ENCODE measurements at places on chromosomes 11 and 22. TPM values are rescaled to one million over a fixed set of nuclear protein-coding genes. Genes with fewer than 3 reads are reported as not detected.

GRCh38 chr22:21928048-21928447 lies 24.6 kb downstream of the PPM1F start:
- DNase-seq: no peak
- H3K27me3 ChIP-seq: no peaks in the 10 kb centered on the region
- peaks cover 27% of the 10 kb centered on the region for H3K4me1 ChIP-seq
- no peak overlapping the region for H3K27ac ChIP-seq
- no peak overlapping the region for H3K4me3 ChIP-seq

WNT11 gene
- 1.2 TPM for total RNA-seq

DNA sequence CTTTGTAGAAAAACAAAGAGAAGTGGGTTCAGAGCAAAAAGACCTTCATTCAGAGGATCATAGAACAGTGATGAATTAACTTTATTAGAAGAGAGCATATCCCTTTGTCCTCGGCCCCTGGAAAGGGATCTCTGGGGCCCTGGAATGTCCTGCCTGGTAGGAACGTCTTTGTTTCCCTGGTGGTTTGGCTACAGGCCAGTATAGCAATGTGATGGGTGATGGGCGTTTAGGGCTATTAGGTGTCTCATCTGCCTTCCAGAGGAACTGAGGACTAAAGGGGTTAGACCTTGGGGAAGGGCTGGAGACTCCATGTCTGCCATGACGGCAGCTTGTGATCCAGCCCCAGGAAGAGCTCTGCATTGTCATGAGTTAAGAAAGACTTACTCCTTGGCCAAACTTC lies 9.1 kb downstream of the APOL4 start:
- peaks cover 22% of the 10 kb centered on the region for H3K4me1 ChIP-seq
- H3K27ac ChIP-seq: no peak overlapping the region
- H3K4me3 ChIP-seq: no peak overlapping the region
- no peaks in the 10 kb centered on the region for H3K36me3 ChIP-seq
- no peaks in the 10 kb centered on the region for H3K27me3 ChIP-seq

- H3K4me3 ChIP-seq: no peak overlapping the region
- no peak for DNase-seq
- no peaks in the 10 kb centered on the region for H3K27me3 ChIP-seq
- H3K36me3 ChIP-seq: peaks cover 31% of the 10 kb centered on the region
- peaks cover 26% of the 10 kb centered on the region for H3K4me1 ChIP-seq
- no peak overlapping the region for H3K27ac ChIP-seq
Observed at GRCh38 chr11:60919320-60919719, 4.9 kb upstream of the TMEM132A start.

GRCh38 chr11:76307978-76308747 lies 72.8 kb downstream of the THAP12 start:
- no peaks in the 10 kb centered on the region for H3K36me3 ChIP-seq
- H3K4me3 ChIP-seq: no peak overlapping the region
- H3K4me1 ChIP-seq: no peaks in the 10 kb centered on the region
